ENCODE measurements at places on chromosomes 3 and 15. TPM values are rescaled to one million over a fixed set of nuclear protein-coding genes. Genes with fewer than 3 reads are reported as not detected.

GRCh38 chr3:177606891-177607290 is 409.6 kb upstream of the TBL1XR1 start:
- DNase-seq, result no peak

- DNase-seq, result no peak
Measured at GRCh38 chr15:84594617-84595290, 6.1 kb upstream of the ZSCAN2 start.

DNA sequence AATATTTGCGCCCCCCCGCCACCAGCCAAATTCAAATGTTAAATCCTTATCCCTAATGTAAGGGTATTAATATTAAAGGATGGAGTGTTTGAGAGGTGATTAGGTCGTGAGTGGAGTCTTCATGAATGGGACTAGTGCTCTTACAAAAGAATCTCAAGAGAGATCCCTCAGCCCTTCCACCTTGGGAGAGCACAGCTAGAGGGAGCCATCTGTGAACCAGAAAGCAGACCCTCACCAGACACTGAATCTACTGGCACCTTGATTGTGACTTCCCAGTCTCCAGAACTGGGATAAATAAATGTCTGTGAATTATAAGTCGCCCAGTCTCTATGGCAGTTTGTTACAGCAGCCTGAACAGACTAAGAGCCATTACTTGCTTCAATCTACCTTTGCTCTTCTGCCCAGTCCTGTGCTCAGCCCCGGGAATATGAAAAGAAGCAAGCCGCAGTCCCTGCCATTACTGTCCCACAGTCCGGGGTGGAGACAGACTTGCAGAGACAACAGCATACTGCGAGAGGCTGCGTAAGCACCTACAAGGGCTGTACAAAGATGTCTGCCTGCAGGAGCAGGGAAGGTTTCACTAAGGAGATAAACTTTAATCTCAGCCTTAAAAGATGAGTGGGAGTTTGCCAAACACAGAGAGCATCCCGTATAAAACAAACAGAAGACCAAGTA is 110.7 kb upstream of the TMCO5A start:
- DNase-seq, result no peak

DNA sequence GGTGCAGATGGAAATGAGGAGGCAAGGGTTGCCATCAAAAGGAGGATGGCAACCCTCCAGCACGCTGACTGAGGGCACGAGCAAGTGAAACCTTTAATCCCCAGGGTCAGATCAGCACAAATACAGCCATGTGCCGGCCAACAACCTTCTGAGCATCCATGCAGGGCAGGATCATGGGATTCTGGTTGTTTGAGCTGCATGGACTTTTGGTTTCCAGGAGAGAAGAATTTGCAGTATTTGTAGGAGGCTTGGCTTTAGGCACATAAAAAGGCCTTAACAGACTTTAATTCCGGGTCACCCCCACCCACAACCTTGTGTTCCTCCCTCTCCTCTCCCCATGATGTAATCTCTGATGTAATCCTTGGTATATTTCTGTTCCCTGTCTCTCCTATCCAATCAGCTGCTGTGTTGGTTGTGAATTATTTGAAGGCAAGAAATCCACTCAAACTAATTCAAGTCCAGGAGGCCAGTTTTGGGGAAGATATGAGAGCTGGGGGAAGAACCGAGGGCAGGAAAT is 254.3 kb downstream of the SHQ1 start:
- no peak for DNase-seq

DNA sequence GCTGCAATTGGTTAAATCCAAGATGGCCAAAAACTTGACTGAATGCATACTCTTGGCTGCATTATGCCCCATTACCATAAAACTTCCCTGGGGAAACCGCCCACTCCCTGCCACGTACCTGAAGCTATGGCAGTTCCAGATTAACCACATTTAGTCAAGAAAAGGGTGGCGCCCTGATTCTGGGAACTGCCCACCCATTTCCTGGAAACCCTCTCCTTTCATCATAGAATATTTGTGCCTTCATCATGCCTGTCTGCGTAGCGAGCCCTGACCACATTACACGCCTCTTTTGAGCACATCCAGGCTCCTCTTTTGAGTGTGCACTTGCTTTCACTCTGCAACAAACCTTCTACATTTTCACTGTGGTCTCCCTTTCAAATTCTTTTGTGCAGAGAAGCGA is 5.2 kb downstream of the LINS1 start:
- DNase-seq, result no peak

GRCh38 chr15:101048581-101049030 is 129.4 kb downstream of the LRRK1 start:
- peak; percentile 49 for DNase-seq

GRCh38 chr3:81485444-81485865 is 276.0 kb downstream of the GBE1 start:
- DNase-seq, result no peak

DNA sequence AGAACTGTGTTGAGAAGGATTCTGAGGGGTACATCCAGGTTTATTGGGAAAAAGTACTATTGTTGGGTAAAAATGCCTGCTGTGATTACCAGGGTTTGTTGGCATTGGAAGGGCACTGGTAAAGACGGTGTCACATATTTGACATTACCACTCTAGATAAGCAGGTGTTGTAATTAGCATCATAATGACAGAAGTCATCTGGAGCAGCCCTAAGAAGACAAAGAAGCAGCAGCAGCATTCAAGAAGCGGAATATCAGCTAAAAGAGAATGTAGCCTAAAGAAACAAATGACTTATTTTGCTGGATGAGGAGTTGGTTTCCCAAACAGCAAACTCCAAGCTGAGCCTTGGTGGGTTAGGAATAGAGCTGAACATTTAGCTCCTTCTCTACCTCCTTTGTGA is 30.5 kb upstream of the ZFAND6 start:
- no peak for DNase-seq

GRCh38 chr3:75001330-75001729 is 386.9 kb upstream of the CNTN3 start:
- DNase-seq, result no peak

GRCh38 chr3:122665226-122665786 is 15.3 kb upstream of the PARP14 start:
- DNase-seq, result no peak

- DNase-seq, result peak; percentile 97
Measured at GRCh38 chr3:47164007-47164881, at the start of gene SETD2. SETD2 (minus strand) TSS chr3:47164113; CDS start chr3:47163924, 189 bp downstream.

DNA sequence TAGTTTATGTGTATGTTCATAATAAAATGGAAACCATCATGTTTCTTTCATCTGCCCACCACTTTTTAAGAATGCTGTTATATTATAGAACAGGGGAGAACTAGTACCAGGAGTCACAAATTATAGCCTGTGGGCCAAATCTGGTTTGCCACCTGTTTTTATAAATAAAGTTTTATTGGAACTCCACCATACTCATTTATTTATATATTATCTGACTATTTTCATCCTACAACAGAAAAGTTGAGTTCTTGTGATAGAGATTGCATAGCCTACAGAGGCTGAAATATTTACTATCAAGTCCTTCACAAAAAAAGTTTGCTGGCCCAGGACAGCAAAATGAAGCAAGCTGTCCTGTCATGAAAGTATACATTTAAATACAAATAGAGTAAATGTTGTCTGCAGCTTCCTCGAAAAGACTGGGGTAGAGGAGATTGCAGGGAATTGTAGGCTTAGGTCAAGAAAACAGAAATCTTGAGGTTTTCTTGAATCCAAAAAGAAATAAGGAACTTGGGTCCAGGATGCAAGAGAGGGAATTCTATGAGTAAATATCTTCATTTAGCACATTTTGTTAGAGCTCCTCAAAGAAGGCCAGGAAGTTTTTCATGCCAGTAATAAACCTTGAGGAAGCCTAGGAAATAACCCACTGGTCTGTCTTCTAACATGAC is 41.1 kb downstream of the FILIP1L start:
- DNase-seq, result no peak

- no peak for DNase-seq
Measured at GRCh38 chr3:80190051-80190450, 422.3 kb upstream of the ROBO1 start.

Gene RLBP1
- not detected for total RNA-seq

Gene FETUB
- total RNA-seq, result 6.4 TPM

Gene ANKUB1
- total RNA-seq, result not detected

Gene MITF
- total RNA-seq, result 19.8 TPM

Gene MCTP2
- 17.2 TPM for total RNA-seq

Gene MEX3B
- 1.1 TPM for total RNA-seq

All from suprapubic skin (tissue), 4 donors.